ENCODE measurements at places on chromosomes 1 and 21.

DNA sequence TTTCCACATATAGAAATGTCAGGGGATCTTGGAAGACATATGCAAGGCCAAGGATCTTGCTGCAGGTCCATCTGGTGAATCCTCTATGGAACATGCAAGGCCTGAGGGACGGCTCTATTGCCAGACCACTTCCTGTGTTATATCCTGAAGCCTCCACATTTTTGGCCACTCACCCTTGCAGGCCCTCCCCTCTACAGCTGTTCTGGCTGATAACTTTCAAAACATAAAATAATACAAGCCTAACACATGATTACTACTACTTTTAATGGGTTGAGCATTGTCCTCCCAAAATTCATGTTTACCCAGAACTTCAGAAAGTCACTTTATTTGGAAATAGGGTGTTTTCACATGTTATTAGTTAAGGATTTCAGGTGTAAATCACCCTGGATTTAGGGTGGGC lies 18.5 kb upstream of the LYPLAL1 start:
- DNase-seq = no peak

GRCh38 chr1:18473195-18473815 lies 7.4 kb upstream of the KLHDC7A start:
- DNase-seq = no peak

- no peak for DNase-seq
These were observed 13.8 kb downstream of the EPHX4 start for GRCh38 chr1:92043621-92044020.

DNA sequence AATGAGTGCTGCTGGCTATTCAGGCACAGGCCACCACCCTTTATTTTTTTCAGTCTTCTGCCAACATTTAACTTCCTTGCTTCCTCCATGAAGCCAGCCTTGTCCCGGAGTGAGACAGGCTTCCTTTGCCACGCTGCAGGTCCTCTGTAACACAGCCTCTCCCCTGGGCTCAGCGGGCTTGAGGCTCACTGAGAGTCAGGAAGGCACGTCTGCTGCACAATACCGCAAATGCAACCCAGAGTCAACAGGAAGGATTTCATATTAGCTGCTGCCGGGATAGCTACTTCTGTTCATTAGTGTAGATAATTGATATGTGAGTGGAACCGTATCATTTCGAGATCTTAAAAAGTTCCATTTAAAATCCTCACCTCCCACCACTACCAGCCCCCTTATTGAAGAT lies 22.5 kb downstream of the MYOG start:
- DNase-seq = no peak

DNA sequence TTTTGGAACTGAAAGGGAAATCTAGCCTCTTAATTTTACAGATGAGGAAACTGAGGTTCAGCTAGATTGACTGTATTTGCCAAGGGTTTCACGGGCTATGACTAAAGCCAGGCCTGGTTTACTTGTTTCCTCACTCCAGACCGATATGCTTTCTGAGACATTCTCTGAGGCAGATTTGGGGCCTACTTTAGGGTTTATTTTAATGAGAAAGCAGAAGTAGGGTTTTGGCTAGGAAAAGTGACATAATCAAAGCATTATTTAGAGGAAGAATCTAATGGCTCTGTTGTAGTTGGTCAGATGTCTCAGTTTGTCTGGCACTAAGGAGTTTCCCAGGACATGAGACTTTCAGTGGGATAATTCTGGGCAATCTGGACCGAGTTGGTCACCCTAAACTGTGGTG lies 1.5 kb upstream of the RPTN start:
- DNase-seq = no peak

GRCh38 chr1:204327359-204327758 lies 32.4 kb downstream of the PLEKHA6 start:
- no peak for DNase-seq

GRCh38 chr21:17802572-17802971 lies 16.6 kb downstream of the C21orf91 start:
- no peak for DNase-seq

GRCh38 chr1:227885135-227885647 lies 62.5 kb downstream of the WNT9A start:
- no peak for DNase-seq

- no peak for DNase-seq
These were observed 54.4 kb downstream of the SNRPE start for GRCh38 chr1:203915811-203916210.

DNA sequence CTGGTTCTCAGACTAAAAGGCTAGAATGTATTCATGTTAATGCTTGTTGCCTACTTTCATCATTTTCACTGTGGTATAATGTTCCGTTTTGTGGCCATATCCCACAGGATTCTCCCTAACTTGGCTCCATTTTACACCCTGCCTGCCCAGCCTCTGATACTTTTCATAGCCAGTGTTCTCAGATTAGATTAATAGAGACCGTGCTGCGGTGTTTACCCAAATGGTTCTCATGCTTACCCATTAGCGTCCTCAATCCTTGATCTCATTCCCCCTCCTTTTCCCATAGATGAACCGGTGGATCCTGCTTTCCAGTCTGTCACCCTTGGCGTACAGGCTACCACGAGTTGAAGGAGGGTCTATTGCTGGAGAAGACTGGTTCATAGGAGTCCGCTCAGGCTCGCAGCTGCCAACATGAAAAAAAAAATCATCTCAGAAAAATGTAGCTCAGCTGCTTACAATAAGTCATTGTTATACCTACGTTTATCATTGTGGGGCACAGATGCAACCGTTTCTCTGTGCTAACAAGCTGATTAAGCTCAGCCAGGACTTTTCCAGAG lies 78.7 kb downstream of the SETD4 start:
- DNase-seq = no peak

GRCh38 chr1:7299994-7300393 lies 471.1 kb upstream of the VAMP3 start:
- no peak for DNase-seq

- no peak for DNase-seq
These were observed 1.5 kb downstream of the B4GALT2 start for GRCh38 chr1:43980255-43981134.

DNA sequence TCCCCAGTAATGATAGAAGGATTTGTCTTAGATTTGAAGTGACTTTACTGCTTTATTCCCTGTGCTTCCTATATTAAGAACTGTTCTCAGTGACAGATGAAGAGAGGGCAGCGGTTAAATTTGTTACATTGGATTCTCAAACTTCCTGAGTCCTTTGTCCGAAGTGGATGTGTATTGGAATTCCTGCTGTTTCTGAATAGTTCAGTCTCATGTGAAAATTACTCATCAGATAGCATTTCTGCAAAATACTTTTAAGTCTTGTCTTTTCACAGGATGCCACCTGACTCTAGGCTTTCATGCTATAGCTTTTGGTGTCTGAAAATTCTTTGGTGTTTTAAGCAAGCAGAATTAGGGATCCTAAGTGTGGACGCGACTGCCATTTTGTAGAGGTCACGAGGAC lies 83.6 kb downstream of the PRDM2 start:
- DNase-seq = no peak

DNA sequence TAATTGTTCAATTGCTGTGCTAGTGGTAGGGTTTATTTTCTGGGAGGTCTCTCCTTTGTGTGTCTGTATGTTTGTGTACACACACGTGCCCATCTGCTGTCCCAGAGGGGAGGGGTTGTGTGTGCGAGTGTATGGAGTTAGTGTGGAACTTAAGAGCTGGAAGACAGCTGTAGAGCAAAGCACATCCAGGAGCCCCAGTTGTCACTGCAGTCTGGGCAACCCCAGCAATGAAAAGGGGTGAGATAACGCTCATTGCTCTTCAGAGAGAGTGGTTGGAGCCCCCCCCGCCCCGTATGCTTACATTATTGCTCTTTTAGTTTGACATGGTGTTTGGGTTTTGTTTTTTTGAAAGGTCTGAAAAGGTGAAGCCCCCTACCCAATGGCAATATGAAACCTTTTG lies 36.9 kb downstream of the NCF2 start:
- DNase-seq = no peak

DNA sequence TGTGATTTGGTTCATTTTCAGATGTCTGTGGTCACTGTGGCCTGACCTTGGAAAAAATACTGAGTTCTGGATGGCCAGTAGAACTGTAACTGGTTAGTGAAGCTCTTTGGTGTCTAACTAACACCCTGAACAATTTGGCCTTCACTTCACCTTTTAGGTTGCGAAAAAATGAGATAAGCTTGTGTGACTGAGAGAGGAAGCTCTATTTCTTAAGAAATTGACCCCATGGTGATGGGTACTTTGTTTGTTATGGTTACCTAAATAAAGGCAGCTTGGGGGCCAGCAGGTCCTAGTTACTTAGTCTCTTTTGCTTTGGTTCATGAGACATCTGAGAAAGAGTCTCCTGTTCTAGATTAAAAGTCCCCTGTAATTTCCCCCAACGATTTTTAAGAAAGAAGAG lies 181.6 kb downstream of the ZNF326 start:
- no peak for DNase-seq

GRCh38 chr1:2840036-2840809 lies 38.7 kb upstream of the TTC34 start:
- no peak for DNase-seq

DNA sequence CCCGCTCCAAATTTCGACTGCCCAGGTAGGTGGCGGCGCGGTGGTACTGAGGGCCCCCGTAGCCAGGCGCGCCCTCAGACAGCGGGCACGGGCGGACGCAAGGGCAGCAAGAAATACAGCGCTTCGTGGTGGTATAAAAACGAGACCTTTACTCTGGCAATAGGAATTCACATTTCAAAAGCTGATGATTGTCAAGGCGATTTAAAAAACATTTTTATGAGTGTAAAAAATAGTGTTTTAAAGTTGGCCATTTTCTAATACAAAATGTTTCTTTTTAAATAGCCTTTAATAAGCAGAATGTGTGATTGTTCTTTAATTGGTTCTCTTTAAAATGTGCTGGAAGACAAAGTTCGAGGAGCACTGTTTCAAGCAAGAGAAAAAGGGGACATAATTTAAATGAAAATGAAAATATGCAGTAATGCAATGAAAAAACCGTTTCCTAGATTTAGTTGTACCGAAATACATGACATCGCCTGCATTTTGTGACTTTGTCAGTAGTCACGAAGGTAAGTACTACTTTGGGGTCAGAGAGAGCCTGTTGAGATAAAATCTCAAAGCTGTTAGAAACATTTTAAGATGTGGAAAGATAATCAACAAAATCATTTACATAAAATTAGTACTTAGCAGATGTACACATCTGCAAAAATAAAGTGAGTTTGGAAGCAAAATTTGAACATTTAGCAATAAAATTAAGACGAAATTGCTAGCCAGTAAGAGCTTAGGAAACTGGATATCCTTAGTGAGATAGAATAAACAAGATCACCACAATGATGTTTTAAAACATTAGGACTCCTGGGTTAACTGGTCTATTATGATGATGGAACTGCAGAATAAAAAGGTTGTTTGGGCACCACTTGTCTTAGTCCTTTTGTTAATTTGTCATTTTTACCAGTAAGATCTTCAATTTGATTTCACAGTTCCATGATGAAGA lies 1.1 kb upstream of the PSMG1 start:
- DNase-seq = no peak

- DNase-seq = no peak
These were observed 30.9 kb upstream of the SSX2IP start for GRCh38 chr1:84721152-84721551.

GRCh38 chr1:51859333-51859732 lies 19.2 kb downstream of the NRDC start:
- DNase-seq = no peak

DNA sequence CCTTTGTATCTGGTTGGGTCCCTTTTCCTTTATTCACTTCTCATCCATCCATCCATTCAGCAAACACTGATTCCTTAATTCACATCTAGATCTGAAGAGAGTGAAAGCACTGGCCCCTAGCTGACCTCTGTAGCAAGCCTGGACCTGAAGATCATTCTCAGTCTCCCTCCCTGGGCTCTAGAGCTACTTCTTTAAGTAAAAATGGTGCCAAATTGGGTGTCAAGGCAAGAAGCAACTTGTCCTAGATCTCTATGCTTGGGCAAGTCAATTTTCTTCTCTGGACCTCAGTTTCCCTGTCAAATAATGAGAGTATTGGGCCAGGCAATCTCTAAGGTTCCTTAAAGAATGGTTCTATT lies 36.1 kb downstream of the PLXNA2 start:
- DNase-seq = no peak

- no peak for DNase-seq
These were observed 130.4 kb downstream of the AK5 start for GRCh38 chr1:77412069-77412819.
